Activated naive CD4-positive, alpha-beta T cell treated with anti-CD3 and anti-CD28 coated beads, Interleukin-2, amount 10 ng/mL, durations not matched to agents 7 days and 5 days (primary cell): ENCODE measurements at places on chromosomes 4 and X.
A peak's percentile ranks its signal among the peaks of the same experiment; 100 is the strongest.

GRCh38 chr4:40305328-40306170 lies 29.6 kb upstream of the CHRNA9 start:
- DNase-seq = peak; percentile 65

DNA sequence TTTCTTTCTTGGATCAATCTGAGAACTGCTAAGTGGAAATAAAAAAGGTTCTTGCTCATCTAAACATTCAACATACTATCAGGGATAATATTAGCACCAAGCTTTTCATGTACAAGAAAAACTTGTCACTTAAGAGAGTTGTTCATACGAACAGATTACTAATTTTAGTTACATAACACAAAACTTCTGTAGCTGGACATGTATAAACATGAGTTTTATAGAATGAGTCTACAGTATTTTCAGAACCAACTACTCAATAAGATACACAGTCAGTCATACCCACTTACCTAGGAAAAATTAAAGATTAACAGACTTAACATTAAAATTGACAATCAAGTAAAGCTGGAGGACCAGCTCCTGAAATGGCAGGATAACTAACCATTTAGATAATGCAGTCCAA lies 540.1 kb upstream of the FAM241A start:
- DNase-seq = no peak

GRCh38 chrX:18377796-18378195 lies 23.3 kb upstream of the SCML2 start:
- peak; percentile 43 for DNase-seq

DNA sequence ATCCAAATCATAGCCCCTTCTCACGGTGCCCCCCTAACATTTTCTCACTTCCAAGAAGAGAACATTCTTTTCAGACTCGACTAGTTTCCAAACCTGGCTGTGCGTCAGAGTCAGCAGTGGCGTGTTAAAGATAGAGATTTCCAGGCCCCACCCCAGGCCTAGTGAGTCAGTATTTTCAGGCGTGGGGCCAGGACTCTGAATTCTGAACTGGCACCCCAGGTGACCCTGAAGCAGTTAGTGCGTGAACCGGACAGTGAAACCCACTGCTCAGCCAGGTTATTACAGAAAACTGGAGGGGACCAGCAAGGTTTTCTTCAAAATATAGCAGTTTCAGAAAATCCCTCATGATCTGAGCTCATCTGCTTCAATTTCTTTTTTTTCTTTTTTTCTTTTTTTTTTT lies 35.0 kb upstream of the BCOR start:
- DNase-seq = no peak

GRCh38 chr4:53534684-53535083 lies 56.6 kb downstream of the LNX1 start:
- DNase-seq = no peak

- DNase-seq = no peak
These were observed 37.9 kb upstream of the PAPSS1 start for GRCh38 chr4:107757864-107758476.

- no peak for DNase-seq
These were observed 574.7 kb downstream of the PCDH7 start for GRCh38 chr4:31294655-31295480.

DNA sequence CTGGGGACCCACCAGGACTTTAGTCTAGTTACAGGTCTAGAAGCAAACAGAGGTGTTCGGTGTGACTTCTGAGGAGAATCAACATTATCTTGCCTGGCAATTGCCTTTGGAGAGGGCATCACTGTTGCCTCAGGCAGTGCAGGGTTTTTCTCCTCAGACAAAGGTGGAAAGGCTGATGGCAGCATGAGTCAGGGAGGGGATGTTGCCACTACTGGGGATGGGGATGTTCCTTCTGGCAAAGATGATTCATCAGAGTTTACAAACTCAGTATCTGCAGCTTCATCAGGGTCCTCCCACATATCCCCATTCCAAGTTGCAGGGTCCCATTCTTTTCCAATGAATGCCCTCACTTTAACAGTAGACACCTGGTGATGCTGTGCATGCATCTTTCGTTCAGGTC lies 91.3 kb upstream of the GALNTL6 start:
- DNase-seq = no peak

DNA sequence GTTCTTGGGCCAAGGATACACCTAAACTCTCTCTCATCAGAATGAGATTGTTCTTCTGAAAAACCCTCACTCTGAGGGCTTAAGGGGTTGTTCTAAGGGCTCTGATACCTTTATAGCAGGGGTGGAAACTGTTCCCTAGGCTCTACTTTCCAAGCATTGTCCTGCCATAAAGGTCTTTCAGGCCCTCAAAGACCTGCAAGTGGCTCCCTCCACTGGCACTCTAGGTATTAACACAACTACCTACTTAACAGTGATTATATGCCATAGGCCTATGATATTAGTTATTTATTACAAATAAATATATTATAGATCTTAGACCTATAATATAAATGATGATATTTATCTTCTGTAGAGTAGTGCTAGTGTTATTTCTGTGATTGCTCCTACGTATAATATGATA lies 473.7 kb upstream of the RPS6KA3 start:
- no peak for DNase-seq

- DNase-seq = peak; percentile 24
These were observed 609 bp upstream of the BCORL1 start for GRCh38 chrX:129981752-129982299.

DNA sequence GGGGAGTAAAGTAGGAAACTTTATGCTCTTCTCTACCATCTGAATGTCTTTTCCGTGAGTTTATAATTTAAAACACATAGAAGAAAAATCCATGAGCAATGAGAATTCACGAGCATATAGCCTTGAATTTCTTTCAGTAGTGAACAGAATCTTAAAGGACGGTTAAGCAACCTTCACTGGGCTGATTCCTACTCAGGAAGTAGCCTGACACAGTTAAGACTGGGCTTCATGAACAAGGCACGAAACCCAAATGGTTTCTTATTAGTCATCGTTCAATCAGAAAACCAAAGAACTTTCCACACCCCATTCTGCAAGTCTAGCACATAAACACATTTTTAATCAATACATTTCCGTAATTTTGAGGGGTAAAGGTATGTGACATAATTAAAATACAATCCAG lies 95.8 kb downstream of the SH3KBP1 start:
- DNase-seq = no peak

DNA sequence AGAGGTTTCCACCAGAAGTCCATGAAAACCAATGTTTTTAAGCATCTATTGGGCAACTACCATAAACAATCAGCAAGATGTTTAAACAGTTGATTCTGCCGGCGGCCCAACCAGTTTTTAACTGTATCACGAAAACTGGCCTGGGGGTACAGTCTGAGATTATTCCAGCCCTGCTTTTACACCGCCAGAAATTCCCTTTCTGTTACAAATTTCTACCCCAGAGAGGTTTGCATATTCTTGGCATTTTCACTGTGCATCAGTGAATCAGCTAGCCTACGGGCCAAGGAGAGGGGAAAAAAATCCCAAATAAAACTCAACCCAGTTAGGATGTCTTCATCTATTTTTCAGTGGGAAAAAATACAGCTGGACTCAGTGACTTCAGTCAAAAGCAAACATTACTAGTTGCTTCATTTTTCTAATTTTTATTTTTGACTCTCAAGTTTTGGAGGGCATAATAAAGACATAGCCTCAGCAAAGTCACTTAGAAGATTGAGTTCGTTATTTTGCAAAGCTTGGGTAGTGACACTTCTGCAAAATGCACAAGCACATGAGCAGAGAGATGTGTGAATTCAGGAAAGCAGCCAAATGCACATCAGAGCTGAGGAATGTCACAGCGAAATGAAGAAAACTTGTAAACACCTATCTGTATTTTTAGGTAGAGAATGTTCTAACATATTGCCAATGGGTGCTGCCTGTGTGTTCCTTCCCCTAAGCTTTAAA lies 167.8 kb upstream of the GK2 start:
- no peak for DNase-seq

- no peak for DNase-seq
These were observed 14.2 kb downstream of the BST1 start for GRCh38 chr4:15717086-15717485.

DNA sequence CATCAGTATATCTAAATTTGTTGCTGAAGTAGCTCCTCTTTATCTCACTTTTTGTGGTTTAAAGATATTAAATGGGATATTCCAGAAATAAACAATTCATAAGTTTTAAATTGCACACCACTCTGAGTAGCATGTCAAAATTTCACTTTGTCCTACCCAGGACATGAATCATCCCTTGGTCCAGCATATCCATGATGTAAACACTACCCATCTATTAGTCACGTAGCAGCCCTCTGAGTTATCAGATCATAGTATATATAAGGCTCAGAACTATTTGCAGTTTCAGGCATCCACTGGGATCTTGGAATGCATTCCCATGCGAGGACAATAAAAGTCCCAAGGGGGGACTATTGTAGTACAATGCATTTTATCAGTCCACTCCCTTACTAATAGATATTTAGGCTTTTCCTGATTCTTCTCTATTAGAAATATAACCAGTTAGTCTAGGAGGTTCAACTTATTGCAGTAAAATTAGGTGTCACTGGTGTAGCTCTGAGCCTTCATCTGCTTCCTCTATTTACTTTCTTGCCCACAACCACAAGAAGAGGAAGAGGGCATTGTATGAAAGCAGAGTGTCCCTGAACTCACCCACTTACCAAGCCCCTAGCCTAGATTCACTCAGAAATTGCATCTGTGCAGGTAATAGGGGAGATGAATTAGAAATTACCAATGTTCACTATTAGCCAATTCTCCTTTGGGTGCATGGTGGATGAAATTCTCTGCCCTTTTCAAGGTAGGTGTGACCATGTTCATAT lies 409.8 kb upstream of the GALNT7 start:
- DNase-seq = no peak

GRCh38 chrX:154834562-154834961 lies at the start of gene SMIM9:
SMIM9 (minus strand) TSS chrX:154834662; CDS start chrX:154830856, 3,806 bp downstream.
- DNase-seq = no peak

GRCh38 chr4:84677093-84677492 lies 94.2 kb downstream of the CDS1 start:
- no peak for DNase-seq

- DNase-seq = no peak
These were observed 67.1 kb downstream of the MID1IP1 start for GRCh38 chrX:38868321-38868720.

DNA sequence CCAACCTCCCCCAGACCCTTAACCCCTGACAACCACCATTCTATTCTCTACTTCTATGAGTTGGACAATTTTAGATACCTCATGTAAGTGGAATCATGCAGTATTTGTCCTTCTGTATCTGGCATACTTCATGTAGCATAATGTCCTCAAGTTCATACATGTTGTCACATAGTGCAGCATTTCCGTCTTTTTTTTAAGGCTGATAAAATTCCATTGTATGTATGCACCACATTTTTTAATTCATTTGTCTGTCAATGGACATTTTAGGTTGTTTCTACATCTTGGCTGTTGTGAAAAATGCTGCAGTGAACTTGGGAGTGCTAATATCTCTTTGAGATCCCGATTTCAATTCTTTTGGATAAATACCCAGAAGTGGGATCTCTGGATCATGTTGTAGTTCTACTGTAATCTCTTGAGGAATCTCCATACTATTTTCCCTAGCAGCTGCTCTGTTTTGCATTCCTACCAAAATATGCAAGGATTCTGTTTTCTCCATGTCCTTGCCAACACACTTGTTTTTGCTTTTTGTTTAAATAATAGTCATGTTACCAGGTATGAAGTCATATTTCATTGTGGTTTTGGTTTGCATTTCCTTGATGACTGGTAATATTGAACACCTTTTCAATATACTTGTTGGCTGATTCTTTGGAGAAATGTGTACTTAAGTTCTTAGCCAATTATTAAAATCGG lies 48.8 kb upstream of the ADAD1 start:
- no peak for DNase-seq

DNA sequence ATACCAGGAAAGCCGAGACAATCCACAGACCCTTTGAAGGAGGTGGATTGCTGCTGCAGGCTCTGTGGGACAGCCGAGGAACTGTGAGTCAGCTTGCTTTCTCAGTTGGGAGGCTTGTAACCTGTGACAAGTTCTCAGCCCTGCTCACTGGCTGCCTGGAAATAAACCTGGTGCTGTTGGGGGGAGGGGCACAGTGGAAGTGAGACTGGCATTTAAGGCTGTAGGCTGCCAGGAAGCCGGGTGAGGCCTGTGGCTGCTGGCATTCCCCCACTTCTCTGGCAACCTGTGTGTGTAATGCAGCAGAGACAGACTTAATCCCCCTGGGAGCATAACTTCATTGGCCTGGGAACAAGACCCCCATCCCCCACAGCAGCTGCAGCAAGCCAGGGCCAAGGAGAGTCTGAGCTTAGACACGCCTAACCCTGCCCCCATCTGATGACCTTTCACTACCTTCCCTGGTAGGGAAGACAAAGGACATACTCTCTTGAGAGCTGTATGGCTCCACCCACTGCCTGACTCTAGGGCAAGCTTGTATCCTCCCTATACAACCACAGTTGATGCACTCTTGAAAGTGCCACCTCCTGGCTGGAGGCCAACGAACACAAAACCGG lies 64.1 kb downstream of the ALPK1 start:
- no peak for DNase-seq

DNA sequence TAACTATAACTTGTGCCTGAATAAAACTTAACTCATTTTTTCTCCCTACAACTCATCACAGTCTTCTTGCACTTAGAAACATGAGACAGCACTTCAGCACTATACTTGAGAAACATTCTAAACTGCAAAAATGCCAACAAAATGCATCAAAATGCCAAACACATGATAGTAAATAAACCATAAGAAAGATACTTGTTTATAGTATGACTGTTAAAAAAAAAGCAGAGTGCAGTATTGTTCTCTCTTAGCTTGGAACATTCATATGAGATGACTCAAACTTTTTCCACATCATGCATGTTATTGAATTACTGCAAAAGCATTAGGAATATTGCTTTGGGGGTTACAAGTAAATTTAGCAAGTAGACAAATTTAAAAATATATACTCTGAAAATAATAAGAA lies 135.7 kb upstream of the ANXA10 start:
- DNase-seq = no peak

DNA sequence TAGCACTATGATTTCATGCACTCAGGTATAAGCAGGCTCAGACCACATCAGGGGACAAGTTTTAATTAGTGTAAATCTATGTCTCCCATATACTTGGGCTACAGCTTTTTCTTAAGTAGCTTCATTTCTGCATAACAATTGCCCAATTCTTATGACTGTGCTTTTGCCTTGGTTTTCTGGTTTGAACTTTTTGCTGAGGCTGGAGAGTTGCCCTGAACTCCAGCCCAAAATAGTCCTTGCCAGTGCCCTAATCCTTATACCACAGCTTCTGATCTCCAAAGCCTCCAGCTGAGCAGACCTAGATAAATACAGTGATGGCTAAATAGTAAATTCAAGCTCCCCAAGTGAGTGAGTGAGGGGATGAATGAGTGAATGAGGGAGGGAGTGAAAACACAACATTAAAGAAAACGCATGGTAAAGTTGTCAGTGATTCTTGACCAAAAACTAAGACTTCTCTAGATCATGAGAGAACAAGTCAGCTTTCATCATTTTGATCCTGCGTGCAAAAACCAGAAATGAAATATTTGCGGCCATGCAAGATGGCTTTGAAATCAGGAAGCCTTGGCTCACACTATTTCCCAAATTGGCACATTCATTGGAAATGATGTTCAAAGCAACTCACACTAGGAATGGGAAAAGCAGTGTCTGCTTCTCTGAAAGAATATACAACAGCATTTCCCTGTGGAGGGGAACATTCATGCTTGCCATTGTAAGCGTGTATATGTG lies 437.1 kb upstream of the CTSO start:
- no peak for DNase-seq
